ENCODE measurements at places on chromosomes 1 and 21.

DNA sequence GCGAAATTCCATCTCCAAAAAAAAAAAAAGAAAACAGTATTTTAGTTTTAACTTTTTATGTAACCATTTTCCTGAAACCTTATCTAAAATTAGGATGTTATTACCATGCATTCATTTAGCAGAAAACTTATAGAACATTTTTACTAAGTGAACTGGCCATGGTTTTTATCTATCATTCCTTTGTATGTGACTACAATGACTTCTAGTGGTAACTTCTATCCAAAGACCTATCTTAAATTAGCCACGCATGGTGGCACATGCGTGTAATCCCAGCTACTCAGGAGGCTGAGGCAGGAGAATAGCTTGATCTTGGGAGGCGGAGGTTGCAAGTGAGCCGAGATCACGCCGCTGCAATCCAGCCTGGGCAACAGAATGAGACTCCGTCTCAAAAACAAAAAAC is 11.4 kb downstream of the GGPS1 start:
- DNase-seq = no peak

- DNase-seq = no peak
These were observed 218.3 kb upstream of the HOOK1 start for GRCh38 chr1:59596432-59596831.

DNA sequence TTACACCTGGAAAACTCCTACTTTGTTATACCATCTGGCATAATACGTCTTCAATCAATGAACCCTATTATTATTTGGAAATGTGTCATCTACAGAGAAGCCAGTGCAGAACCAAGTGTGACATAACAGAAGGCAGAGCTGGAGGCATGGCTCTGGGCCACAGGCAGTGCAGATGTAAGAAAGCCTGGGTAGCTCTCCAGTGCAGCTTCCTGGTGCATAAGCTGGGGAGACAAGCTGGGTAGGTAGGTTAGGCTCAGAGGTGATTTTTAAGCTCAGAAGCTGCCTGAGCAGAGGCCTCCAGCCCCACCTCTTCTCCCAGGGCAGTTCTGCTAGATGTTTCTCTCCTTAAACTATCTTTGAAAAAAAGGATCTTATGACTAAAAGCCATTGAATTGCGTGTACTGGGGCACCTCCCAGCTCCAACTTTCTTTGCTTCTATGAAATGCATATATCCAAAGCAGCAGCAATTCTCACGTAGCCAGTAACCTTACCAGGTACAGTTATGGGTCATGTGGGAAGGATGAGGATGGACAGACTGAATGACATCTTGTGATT is 30.7 kb downstream of the AKNAD1 start:
- DNase-seq = no peak

- DNase-seq = no peak
These were observed 20.5 kb downstream of the ADSS2 start for GRCh38 chr1:244431166-244431565.

- no peak for DNase-seq
These were observed 313.8 kb downstream of the GRIK1 start for GRCh38 chr21:29625990-29626389.

DNA sequence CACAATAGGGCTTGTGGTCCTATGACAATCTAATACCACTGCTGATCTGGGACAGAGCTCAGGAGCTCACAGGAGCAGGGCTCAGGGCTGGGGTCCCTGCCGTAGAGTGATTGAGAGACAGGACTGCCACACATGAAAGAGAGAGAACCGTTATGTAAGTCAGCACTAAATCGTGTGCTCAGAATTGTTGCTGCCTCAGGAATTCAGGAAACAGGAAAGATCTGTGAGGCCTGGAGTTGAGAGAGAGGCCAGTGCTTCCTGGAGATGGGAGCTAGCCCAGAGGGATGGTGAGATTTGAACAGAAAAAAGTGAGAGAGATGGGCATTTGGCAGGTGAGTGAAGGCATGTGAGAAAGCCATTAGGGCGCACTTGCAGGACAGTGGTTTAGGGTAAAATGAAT is 17.5 kb upstream of the ACBD6 start:
- no peak for DNase-seq

GRCh38 chr21:46129846-46130651 is 25.3 kb downstream of the FTCD start:
- DNase-seq = no peak

GRCh38 chr1:19313961-19314882 is 2.1 kb downstream of the SLC66A1 start:
- DNase-seq = no peak

GRCh38 chr1:227411066-227411465 is 92.8 kb upstream of the CDC42BPA start:
- DNase-seq = no peak

DNA sequence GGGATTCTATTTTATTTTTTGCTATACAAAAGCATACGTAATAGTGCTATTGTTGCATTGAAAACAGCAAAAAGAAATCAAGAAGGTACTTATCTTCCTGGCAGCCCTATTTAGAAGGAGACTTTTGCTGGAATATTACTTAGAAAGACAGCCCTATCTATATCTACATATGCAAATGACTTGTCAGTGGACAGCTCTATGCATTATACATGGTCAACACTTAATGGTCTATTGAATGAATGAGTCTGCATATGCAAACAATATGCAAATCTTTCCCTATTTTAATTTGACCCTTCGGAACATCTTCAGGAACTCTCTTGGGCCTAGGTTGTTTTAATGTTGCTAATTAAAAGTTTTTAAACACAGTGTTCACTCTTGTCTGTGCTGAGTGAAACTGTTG is 110.8 kb downstream of the PLXNA2 start:
- DNase-seq = no peak

DNA sequence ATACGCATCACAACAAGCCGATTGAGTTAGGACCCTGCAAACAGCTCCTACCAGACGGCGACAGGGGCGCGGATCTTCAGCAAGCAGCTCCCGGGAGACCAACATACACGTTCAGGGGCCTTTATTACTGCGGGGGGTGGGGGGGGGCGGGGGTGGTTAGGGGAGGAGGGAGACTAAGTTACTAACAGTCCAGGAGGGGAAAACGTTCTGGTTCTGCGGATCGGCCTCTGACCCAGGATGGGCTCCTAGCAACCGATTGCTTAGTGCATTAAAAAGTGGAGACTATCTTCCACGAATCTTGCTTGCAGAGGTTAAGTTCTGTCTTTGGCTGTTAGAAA is 162.0 kb downstream of the RUNX1 start:
- DNase-seq = no peak

DNA sequence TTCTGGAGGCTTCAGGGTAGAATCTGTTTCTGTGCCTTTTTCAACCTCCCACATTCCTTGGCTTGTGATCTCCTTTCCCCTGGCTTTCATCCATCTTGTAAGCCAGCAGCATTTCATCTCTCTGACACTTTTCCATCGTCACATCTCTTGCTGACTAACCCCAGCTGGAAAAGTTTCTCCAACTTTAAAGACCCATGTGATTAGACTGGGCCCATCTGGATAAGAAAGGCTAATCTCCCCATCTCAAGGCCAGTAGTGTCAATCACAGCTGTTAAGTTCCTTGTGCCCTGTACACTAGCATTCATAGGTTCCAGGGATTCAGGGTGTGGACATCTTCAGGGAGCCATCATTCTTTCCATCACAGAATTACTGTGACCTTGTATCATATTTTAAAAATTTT is 452.1 kb downstream of the TTLL7 start:
- DNase-seq = no peak

GRCh38 chr1:94686882-94687281 is 133.3 kb upstream of the SLC44A3 start:
- DNase-seq = no peak
